ENCODE measurements at places on chromosomes 16 and 17. TPM values are rescaled to one million over a fixed set of nuclear protein-coding genes. Genes with fewer than 3 reads are reported as not detected.

MYH8 gene
- not detected for total RNA-seq

NUDT16L1 gene
- total RNA-seq: 43.8 TPM

RNF157 gene
- total RNA-seq: 89.3 TPM

NPIPA8 gene
- 0.59 TPM for total RNA-seq

MYBBP1A gene
- total RNA-seq: 41.6 TPM

ITGAX gene
- total RNA-seq: 3.8 TPM

PABPN1L gene
- total RNA-seq: not detected
